Neural progenitor cell (in vitro differentiated cells): ENCODE measurements at places on chromosomes 13 and 19. TPM values are rescaled to one million over a fixed set of nuclear protein-coding genes. Genes with fewer than 3 reads are reported as not detected.

DNA sequence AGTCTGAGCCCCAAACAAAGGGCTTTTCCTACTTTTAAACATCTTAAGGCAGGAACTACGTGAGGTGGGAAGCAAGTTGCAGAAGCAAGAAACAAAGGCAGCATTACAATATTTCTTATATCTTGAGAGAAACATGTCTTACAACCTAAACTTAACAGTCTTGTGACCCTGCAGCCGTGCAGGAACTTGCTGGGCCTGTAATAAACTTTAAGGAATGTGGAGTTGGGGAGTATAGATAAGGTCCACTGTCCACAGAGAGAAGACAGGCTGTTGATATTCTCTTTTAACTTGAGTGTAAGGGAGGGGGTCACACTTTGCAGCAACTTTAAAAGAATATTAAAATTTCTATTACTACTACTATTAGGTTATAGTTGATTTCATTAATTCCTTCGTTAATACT lies 214.6 kb upstream of the HTR2A start:
- no peak for DNase-seq

GRCh38 chr19:37309834-37310575 lies 60.9 kb upstream of the ZNF527 start:
- DNase-seq: no peak

- DNase-seq: no peak
Observed at GRCh38 chr13:44768239-44768638, 192.1 kb upstream of the TSC22D1 start.

DNA sequence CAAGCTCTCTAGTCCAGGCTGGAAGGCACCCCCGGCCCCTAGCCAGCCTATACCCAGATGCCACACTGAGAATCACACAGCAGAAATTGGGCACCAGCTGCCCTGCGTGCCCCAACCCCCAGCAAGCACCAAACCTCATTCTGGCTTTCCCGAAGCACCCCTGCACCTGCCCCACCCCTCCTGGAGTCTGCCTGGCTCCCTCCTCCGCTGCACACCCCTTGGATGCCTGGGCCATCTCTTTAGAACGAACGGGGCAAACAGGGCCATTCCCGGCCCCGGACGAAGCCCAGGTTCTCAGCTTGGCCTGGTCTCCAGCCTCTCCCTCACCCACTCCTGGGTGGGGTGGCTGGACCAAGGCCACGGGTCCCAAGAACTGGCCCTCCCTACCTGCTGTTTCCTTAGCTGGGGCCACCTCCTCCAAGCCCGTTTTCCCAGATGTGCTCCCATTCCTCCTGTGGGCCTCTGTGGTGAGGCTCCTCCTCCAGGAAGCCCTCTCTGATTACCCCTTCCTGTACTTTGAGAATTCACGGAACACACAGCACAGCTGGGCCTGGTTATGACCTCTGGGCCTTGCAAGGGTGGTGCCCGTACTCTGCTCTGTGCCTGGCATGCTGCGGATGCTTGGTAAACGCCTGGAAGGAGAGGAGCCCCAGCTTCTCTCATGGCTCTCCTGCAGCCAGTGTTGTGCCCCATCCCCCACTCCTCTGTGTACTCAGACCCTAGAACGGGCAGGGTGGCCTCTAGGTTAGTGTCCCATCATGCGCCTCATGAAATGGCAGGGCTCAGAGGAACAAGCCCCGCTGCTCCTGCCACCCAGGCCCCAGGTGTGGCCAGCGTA lies 21.4 kb downstream of the CEBPG start:
- DNase-seq: no peak

- DNase-seq: no peak
Observed at GRCh38 chr19:33401683-33402420, 28.3 kb downstream of the CEBPG start.

DNA sequence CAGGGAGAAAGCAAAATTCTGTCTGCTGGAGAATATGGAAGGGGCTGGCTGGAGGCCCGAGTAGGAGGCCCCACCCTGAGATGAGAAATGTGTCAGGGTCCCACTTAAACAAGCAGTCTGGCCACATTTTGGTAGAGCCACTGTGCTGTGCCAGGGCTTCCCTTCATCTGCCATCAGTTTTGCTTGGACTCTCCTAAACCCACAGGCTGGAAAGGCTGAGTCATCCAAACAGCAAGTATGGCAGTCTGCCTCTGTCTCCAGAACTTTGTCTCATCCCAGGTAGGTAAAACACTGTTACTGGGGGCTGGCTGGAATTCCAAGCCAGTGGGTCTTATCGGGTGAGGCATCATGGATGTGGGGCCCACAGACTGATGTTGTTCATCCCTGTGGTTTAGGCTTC lies 1390.6 kb downstream of the UQCRFS1 start:
- DNase-seq: no peak

GRCh38 chr13:36531746-36532486 lies 99.6 kb downstream of the CCNA1 start:
- no peak for DNase-seq

- DNase-seq: peak; percentile 95
Observed at GRCh38 chr19:35828692-35829301, 16.2 kb upstream of the PRODH2 start.

DNA sequence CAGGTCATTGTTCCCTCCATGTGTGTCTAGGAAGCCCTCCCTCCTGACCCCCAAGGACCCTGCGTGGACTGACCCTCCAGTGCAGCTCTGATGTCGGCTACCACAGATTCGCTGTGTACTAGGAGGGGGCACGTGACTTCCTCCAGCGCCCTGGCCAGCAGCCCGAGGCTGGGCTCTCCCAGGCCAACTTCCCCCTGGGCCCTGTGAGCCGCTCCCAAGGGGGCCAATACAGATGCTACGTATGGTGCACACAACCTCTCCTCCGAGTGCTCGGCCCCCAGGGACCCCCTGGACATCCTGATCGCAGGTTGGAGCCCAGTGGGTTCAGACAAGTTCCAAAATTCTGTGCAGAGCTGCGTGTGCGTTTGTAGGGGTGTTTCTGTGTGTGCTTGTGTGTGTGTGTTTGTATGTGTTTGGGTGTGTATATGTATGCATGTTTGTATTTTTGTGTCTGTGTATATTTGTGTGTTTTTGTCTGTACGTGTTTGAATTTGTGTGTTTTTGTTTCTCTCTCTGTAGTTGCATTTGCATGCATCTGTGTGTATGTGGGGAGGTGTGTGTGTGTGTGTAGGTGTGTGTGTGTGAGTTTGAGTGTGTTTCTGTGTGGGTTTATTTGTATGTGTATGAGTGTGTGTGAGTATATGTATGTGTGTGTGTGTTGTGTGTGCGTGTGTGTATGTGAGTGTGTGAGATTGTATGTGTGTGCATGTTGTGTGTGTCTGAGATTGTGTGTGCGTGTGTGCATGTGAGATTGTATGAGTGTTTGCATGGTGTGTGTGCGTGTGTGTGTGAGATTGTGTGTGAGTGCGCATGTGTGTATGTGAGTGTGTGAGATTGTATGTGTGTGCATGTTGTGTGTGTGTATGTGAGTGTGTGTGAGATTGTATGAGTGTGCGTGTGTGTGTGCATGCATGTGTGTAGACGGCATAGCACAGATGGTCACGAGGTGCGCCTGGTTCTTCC lies 21.4 kb upstream of the LILRA2 start:
- no peak for DNase-seq

GRCh38 chr13:53783471-53783870 lies 754.9 kb downstream of the OLFM4 start:
- no peak for DNase-seq

DNA sequence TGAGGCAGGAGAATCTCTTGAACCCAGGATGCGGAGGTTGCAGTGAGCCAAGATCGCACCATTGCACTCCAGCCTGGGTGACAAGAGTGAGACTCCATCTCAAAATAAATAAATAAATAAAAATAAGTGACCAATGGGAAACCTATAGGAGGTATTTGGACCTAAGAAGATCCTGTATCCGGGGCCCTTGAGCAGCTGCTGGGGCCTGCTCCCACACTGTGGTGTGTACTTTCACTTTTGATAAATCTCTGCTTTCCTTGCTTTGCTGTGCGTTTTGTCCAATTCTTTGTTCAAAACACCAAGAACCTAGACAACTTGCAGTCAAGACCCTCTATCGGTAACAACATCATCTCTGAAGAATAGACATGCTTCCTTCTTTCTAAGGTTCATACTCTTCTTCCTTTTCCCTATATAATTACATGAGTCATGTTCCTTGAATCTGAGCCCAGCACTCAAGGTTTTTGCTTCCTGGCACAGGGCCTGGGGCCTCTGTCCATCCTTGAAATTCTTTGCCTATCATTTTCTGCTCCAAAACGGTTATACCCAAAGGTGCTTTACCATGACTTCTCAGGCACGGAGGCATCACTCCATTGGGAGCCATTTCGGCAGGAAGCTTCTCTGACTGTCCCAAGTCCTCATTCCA lies 14.2 kb upstream of the PNMA8C start:
- DNase-seq: no peak

- no peak for DNase-seq
Observed at GRCh38 chr13:94140027-94140426, 339.5 kb downstream of the DCT start.

DNA sequence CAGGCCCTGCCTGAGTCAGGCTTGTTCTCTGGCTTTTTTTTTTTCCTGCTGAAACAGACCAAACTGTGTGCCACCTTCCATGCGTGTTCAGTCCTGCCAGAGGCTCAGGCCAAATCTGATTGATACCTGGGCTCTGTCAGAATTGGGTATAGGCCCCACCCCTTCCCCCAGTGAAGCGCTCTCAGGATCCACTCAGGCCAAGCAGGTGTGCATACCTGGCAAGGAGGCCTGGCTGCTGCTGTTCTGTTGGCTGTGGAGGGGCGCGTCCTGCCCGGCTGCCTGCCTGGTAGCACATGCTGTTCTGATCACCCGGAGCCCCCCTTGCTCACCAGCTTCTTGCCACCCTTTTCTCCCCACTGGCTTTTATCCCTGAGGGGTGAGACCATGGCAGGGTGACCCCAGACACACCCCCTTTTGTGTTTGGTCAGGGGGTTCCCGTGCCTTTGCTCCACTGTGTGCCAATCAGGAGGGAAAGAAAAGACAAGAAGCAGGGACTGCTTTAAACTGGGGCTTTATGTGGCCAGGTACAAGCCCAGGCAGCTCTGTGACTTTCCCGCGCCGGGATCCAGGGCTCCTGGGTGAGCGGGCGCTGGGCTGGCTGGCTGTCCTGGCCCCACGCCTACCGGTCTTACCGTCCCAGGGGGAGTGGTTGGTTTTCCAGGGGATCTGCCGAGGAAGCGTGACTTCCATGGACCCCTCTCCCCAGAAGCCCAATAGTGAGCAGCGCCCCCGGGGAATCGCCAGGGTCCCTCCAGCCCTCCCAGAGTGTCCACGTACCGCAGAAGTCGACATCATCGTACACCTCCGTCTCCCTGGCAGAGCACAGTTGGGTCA lies 12.7 kb downstream of the PRAM1 start:
- DNase-seq: no peak

GRCh38 chr19:57611113-57611512 lies 2.9 kb upstream of the ZNF134 start:
- no peak for DNase-seq

GRCh38 chr13:24764276-24764630 lies 284 bp downstream of the RNF17 start:
- DNase-seq: no peak

GRCh38 chr19:16207490-16208025 lies 9.8 kb downstream of the AP1M1 start:
- DNase-seq: no peak

DNA sequence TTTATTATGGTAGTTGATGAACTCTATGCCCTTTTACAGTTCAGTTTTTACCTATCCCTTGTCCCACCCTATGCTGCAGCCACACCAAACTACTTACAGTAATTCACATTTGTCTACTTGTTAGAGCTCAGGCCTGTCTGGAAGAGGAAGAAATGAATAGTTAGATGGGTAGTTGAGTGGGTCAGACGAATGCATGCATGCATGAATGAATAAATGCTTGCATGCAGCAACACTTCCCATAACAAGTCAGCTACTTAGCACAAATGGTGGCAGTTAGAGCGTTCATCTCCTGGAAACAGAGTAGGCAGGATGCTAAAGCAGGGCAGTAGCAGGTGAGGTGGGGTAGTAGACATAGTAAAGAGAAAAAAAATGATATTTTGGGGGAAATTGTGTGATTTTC lies 322.3 kb downstream of the NDFIP2 start:
- no peak for DNase-seq

GRCh38 chr19:16397791-16398529 lies 73.3 kb downstream of the KLF2 start:
- DNase-seq: no peak

GRCh38 chr13:95497381-95497807 lies 55.1 kb upstream of the CLDN10 start:
- DNase-seq: no peak

- no peak for DNase-seq
Observed at GRCh38 chr13:111506621-111507020, 186.2 kb downstream of the TEX29 start.

GRCh38 chr19:28847468-28847867 lies 365.5 kb downstream of the UQCRFS1 start:
- no peak for DNase-seq

DNA sequence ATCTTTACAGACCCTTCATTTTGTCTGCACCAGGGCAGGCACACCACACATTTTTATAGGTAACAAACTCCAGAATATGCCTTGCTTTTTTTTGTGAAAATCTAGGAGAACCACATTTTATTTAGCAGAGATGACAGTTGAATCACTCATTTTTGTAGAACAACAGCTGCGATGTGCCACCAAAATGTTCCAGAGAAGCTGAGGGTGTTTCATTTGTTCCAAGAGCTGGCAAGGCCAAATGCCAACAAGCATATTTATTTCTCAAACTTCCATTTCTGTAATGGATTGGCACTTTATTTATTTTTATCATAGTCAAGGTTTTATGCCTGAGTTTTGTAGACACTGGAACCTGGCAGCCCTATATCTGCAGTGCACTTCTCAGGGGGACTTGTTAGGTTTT lies 10.4 kb downstream of the OLFM4 start:
- DNase-seq: no peak

DNA sequence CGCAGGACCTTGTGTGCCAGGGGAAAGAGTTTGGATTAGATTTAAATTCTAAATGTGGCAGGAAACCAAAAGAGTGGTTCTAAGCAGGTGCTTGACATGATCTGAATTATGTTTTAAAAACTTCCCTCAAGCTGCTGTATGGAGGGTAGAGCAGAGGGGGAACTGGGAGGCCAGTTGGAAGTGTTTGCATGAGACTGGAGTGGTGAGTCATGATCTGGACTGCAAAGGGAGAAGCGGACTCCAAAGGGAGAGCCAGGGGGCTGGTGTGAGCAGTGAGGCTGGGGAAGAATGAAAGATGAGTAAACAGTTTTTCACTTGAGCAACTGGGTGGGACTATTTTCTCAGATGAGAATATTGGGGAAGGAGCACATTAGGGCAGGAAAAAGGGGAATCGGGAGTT lies 206.1 kb downstream of the DNAJC15 start:
- DNase-seq: no peak

The LRRC25 gene
- total RNA-seq: 0.03 TPM in 1 of 2 replicates, not detected in the other

The PSG3 gene
- not detected in 2 replicates for total RNA-seq

The MED29 gene
- total RNA-seq: 27.0 and 28.2 TPM in 2 replicates

The RINL gene
- 4.7 and 5.4 TPM in 2 replicates for total RNA-seq

The COMP gene
- total RNA-seq: not detected in 2 replicates

The APLP1 gene
- total RNA-seq: 89.5 and 191 TPM in 2 replicates

The FLT3 gene
- 0.58 and 0.77 TPM in 2 replicates for total RNA-seq

The ZNF682 gene
- 26.9 and 27.7 TPM in 2 replicates for total RNA-seq

The MCF2L gene
- total RNA-seq: 40.4 and 59.2 TPM in 2 replicates

The TEX101 gene
- total RNA-seq: not detected in 2 replicates

The LPAR2 gene
- total RNA-seq: 21.2 and 64.8 TPM in 2 replicates
